Forelimb muscle (tissue), 1 donor: ENCODE measurements at places on chromosomes 3 and 15.

- no peak for DNase-seq
Observed at GRCh38 chr3:49701388-49702077, 12.2 kb downstream of the RNF123 start.

DNA sequence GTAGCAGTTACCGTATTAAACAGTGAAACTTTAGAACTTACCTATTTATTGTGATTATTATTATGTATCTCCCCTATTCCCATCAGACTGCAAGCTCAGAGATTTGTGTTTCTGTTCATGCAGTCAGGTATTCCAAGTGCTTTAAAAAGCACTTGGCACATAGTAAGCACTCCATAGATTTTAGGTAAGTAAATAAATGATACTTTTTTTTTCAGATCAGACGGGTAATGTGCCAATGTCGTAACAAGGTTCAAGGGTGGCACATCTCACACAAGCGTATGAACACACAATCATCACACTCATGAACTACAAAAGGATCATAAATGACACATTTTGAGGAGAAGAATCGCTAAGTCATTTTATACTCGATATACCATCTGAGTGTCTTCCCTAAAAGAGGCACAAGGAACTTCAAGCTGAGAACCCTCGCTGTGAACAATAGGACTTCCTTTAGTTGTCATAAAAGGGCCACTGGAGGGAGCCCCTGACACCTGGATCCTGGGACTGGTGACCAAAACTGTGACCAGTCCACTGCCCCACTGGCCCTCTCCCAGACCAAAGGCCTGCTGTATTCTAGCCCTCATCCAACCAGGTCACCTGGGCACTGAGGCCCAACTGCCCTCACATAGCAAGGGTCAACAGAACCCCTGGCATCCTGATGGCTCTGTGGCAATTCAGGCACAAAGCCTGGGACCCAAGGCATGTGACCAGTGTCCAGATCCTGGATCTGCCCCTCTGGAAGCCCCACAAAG lies 32.1 kb downstream of the KIF9 start:
- DNase-seq = no peak

DNA sequence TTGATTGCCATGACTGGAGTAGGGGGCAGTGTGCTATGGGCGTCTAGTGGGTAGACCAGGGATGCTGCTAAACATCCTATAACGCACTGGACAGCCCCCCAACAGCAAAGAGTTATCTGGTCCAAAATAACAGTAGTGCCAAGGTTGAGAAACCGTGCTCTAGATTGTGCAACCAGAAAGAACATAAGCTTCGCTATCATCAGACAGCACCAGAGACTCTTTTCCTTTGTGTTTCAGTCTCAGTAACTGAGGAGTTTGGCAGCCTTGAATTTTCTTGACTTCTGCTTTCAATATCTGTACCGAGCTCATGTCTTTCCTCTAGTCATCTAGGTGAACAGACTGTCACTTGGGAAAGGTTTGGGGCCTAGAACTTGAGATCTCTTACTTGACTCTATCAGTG lies 8.8 kb downstream of the ARID3B start:
- DNase-seq = no peak

DNA sequence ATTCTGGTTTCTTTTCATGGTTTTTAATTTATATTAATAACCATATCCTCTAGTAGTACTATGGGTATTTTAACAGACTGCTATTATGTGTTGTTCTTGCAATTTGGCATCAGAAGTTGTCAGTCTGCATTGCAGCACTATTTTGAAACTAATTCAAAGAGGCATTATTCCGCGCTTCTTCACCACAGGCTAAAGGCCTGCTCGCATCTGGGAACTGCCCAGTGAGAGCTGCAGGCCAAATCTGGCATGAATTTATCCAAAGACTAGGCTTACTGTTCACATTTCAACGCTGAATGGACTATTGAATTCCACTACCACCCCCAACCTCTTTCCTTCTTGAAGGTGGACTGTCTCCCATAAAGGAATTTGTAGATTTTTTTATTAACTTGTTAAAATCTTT lies 310.4 kb upstream of the NR2F2 start:
- DNase-seq = no peak

GRCh38 chr15:63495780-63496488 lies 8.5 kb upstream of the USP3 start:
- DNase-seq = no peak
